Fibroblast of skin of scalp (primary cell): ENCODE measurements at places on chromosomes 12 and 14.

GRCh38 chr12:20142316-20142715 lies 226.0 kb upstream of the PDE3A start:
- DNase-seq, result peak; percentile 9

DNA sequence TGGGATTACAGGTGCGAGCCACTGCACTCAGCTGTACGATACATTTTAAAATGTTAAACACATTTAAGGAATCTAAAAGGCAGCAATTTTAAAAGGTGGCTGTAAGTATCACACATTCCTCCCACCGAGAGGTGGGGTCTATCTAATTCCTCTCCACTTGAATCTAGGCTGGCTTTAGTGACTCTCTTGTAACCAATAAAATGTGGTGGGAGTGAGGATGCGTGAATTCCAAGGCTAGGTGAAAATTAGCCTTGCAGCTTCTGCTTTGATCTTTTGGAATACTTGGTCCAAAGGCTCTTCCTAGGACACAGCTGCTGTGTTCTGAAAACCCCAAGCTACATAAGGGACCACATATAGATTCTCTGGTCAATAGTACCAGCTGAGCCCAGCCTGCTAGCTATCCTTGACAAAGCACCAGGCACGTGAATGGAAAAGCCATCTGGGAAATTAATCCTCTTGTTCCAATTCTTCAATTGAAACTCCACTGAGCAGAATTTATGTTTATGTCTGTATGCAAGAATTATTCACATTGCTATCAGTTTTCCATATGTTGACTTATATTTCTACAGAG lies 8.8 kb upstream of the GPRC5D start:
- DNase-seq, result no peak

DNA sequence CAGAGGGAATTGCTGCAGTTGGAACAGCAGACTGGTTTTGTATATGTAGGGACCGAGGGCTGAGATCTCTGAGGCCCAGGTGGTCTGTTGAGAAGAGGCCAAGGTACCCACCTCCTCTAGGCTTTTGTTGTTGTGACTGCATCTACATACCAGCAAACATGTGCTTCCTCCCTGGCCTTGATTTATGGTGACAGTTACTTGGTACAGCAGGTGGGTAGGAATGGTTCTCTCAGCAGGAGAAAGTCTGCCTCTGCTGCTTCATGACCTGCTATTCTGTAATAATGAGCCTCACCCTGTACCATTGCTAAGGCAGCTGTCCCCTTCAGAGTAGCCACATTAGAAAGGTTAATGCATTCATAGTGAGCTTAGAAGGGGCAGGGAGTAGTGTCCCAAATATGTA lies 196.7 kb upstream of the PELI2 start:
- DNase-seq, result no peak

DNA sequence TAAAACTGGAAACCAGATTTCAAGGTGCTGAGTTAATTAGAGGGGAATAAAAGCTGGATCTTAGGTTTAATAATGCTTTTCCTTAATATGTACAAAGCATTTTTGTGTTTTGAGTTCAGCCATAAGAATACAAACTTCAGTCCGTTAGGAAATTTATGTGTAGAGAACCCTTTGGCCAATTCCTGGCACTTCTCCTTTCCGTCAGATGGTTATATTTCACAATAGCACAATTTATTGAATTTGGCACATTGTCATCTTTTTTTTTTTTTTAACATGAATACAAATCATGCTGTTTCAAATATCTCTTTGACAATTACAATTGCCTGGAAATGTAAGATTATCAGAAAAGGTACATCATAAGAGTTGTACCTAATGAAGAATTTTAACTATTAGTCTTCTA lies 56.2 kb upstream of the DDHD1 start:
- DNase-seq, result no peak

GRCh38 chr12:121911824-121912585 lies 6.4 kb upstream of the CFAP251 start:
- DNase-seq, result no peak

DNA sequence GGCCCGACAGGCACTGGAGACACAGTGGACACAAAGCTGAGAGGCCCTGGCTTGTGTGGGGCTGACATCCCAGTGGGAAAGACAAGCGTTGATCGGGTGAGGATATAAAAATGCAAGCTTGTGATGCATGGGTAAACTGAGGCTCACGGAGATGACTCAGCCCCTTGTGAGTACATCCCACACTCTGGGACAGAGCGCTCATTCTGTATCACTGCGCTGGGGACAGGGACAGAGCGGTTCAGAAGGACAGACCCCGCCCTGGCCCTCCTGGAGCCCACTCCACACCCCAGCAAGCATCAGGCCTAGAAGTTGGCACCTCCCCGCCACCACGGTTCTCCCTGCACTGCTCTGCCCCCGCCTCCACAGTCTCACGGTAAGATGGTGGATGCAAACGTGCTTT lies 156.3 kb downstream of the PIWIL1 start:
- no peak for DNase-seq

DNA sequence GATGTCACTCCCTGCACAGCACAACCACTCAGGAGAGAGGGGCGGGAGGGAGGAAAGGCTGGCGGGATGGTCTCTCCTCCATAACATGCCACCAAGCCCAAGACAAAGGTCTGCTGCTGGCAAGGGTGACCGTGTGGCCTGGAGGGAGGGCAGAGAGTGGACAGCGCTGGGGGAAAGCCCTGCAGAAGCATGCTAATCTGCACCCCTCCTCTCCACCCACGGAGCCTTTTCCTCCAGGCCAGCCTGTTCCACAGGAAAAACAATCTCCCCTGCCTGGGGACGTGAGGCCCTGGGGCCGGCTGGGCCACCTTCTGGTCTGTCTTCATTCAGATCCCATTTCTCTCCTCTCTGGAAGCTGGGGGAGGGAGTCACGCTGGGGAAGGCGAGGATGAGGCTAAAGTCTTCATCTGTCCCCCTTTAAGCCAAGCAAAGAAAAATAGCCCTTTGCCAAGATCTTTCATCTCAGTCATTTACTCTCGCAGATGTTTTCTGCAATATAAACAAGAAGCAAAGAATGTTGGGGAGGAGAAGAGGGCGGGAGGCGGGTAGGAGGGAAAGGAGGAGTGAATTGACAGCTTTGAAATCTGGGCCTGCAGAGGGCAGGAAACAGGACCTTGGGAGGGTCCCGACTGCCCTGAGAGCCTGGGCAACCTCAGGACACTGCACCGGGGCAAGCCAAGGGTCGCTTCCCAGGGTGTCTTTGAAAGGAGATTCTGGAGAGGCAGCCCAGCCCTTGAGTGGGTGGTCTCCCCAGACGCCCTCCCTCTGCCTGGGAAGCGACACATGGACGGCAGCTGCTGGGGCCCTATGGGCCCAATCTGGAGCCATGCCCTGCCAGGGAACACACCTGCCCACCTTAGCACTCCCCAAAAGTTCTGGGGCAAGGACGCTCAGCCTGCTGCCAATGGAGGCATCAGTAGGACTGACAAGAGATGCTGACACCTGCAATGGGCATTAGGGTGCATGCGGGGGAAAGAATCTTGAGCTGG lies 133.6 kb downstream of the ZFP36L1 start:
- no peak for DNase-seq

DNA sequence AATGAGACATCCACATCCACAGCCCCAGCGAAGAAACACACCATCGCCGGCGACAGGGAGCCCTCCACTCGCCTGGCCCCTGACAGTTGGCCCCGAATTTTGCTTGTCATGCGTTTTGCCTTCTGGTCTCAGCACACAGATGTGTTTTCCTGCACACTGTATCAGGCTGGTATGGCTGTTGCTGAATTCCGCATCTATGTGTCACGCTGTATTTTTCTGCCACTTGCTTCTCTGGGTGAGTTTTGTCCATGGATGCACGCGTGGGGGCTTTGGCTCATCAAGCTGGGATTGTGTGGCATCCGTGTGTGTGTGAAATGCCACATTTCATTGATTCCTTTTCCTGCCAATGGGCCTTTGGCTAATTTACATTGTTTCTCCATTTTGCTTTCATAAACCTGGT lies 26.5 kb downstream of the ARL6IP4 start:
- peak; percentile 33 for DNase-seq
